NCI-H1694 (cell line): ENCODE measurements at places on chromosomes 6 and 20.

- DNase-seq, result no peak
These were observed 4.8 kb downstream of the OSBPL2 start for GRCh38 chr20:62243106-62243505.

DNA sequence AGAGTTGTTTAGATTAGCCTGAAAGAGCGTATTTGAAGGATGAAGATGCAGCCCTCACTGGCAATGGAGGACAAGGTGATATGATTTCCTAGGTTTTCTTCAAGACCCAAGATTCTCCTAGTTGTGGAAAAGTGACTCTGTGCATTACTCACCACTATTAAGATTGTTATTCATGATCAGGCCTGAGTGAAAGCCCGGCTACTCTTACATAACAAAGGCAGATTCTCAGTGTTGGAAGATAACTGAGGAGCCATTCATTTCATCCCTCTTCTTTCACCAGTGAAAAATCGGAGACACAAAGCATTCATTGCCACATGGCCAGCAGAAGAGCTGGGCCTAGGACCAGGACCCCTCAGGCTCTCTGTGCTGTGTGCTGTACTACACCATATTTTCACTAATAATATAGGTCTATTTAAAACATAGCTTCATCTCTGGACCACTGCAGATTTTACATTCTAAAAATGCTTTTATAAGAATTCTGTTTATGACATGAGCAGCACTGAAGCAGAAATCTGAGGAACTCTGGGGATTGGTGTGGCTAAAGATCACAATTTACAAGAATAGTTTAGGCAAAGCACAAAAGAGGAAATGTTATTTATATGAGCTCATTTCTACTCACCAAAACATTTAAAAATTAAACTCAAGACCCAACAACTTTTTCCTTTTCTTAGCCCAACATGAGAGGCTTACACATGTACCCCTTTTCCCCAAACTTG is 181.9 kb upstream of the CCN2 start:
- no peak for DNase-seq

- no peak for DNase-seq
These were observed 17.4 kb upstream of the CSE1L start for GRCh38 chr20:49028684-49029083.

DNA sequence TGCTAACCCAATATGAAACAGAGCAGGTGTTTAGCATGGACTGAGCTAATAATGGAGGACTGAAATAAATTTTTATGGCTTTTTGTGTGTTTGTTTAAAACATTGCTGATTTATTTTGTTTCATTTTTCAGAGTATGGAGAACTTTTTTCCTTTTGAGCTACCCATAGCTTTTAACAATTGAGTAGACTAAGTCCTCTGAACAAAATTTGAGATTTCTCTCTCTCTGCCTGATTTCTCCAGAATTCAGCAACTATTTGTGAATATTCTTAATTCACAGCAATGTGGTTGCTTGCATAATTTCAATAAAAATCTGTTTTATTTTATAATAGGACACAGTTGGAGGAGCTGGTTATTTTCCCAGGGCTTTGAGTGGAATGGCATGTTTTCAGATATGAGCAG is 103.7 kb downstream of the TPBG start:
- DNase-seq, result no peak

DNA sequence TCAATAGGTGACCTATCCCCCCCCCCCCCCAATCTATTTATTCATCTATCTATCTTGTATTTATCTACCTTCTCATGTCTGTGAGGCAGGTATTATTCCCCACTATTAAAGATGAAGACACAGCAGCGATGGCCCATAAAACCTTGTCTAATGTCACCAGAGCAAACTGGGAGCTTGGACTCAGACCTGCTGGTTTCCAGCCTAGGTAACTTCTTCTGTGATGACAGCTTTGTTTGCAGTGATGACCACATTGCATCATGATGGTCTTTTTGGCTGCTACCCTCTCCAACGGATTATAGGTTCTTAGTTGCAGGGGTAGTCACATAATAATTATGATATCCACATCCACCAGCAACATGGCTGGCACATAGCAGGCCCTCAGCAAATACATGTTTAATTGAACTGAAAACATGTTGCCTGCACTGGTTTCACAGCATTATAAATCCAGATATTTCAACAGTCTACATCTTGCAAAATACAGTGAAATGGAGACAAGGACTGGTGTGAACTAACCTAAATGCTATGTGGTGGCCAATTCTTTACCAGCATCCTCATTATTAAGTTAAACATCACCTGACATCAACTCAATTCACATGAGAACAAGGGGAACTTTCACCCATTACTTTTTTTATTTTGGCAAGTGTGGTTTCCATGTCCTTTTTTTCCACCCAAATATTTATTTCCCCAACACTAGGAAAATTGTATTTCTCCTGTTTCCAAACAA is 712.5 kb upstream of the NRSN1 start:
- no peak for DNase-seq
